Right cardiac atrium (tissue), 5 donors: ENCODE measurements at places on chromosomes 13 and 19.

- DNase-seq, result no peak
Observed at GRCh38 chr13:88112526-88112925, 441.4 kb downstream of the SLITRK5 start.

DNA sequence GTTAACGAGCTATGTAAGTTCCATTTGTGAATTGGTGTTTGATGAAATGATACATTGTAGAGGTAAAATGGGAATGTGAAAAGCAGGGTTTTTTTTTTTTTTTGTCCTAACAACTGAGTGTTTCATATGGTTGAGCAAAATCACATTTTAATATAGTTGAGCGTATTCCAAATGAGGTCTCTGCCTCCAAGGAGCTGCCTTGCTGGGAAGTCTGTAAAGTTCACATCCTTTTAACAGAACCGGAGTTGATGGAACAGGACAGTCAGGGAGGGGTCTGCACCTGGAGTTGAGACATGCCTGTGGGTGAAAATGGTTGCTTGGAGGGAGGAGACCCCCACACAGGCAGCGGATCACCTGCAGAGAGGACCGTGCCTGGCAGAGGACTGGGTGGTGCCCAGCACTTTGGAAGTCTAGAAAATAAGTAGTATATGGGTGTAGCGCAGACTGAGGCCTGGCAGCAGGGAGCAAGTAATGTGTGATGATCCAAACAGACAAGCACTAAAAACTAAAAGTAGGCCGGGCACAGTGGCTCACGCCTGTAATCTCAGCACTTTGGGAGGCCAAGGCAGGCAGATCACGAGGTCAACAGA lies 75.2 kb upstream of the UBAC2 start:
- no peak for DNase-seq

DNA sequence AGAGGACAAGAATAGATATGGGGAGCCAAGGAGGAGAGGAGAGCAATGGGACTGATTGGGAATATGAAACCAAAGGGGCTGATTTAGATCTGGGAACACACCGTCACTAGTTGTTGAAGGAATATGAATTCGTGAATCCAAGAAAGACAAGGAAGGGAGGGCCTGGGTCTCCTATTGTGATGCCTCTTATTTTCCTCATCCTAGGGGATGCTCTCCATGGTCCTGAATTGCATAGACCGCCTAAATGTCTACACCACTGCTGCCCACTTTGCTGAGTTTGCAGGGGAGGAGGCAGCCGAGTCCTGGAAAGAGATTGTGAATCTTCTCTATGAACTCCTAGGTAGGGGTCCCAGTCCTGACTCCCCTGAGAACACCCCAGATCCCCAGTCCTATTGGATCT lies 21.5 kb downstream of the RYR1 start:
- no peak for DNase-seq

DNA sequence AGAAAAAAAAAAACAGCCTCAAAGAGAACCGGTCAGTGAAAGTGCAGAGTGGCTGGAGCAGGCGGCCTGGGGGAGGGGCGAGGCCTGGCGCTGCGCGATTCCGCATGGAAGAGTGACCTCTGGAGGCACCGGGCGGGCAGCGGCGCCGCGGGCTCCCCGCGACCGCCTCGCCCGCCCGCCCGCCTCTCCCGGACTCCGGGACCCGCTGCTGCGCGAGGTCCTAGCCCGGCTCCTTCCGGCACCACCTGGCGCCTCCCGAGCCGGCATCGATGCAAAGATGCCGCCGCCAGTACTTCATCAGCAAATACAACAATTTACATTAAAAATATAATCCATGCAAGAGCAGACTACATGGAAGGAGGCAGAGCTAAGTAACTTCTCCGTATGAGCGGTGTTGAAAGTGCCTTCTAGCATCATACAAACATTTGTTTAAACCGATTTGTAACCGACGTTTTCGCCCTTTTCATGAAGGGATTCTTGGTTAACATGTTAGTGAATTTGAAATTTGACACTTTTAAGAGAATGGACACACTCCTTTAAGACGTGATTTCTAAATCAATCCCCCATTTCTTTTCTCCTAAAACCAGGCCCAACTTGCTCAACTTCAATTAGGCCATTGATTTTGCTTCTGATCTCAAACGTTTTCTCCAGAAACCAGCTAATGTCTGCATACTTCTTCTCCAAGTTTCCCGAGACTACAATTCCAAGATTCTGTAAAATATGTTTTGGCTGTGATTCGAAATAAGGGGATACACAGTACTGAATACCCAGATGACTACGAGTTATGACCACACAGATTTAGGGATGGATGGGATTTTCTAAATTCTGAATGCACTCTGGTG lies 2.1 kb downstream of the EFNB2 start:
- DNase-seq, result peak; percentile 94
